ENCODE measurements at places on chromosomes 12 and 14. TPM values are rescaled to one million over a fixed set of nuclear protein-coding genes. Genes with fewer than 3 reads are reported as not detected.

MAP3K9 gene
- total RNA-seq, result 6.4 TPM

NYNRIN gene
- not detected for total RNA-seq

P2RX2 gene
- not detected for total RNA-seq

GRCh38 chr12:52909331-52909730 is 4.5 kb upstream of the KRT8 start:
- no peak for DNase-seq

DNA sequence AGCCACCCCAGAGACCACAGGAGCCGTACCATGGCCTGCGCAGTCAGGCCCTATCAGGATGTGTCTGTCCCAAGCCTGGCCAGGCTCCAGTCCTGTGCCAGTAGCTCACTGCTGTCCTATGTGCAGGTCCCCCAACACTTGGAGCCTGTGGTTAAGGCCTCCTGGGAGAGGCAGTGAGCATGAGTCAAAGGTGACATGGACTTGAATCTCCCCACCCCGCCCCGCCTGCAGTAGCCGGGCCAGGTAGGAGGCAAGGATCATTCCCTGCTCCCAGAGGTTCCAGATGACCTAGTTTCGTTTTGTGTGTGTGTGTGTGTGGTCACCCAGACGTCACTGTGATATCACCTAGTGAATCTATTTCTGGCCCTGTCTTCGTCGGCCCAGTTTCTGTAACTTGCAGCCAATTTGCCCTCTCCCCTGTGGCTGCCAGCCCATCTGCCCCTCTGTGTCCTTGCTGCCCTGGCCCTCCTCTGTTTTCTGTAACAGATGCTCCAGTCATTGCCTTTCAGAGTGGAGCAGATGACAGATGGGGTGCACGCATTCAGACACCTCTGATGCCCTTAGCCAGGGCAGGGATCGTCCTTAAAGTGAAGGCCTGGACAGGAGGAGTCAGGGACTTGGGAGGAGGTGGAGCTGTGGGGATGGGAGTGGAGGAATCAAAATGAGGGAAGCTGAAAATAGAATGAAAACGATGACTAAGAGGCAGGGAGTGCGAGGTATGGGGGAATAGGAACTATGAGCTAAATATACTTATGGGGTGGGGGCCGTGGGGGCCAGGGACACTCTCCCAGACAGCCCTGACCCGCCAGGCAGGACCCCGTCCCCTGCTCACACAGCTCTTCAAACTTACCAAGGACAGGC is 37.4 kb downstream of the SLC6A12 start:
- no peak for DNase-seq

DNA sequence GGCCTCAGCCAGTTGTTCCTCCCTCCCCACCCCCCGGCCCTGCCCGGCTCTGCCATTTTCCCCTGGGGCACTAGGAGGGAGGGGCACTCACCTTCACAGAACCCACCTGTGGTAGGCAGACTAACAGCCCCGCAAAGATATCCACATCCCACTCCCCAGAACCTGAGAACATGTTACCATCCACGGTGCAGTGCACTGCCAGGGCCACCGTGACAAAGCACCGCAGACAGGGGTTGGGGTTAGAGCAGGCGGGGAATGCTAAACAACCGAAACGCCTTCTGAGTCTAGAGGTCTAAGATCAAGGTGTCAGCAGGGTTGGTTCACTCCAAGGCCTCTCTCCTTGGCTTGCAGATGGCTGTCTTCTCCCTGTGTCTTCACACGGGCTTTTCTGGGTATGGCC is 57.4 kb upstream of the NCOR2 start:
- DNase-seq, result no peak

KCNA5 gene
- not detected for total RNA-seq

DNA sequence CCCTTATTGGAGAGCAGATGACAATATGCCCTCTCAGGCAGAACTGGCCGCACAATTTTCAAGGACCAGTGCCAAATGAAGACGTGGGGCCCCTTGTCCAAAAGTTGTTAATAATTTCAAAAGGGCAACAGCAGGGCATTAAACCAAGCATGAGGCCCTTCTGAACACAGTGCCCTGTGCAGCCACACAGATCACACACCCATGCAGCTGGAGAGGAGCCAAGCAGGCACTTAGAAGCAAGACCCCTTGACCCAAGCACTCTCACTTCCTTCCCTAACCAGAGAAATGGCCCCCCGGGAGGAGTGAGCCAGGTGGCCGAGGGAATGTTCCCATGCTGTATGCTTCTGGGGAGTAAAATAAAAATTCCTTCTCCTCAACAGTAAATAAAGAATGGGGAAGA is 114.0 kb upstream of the TMPO start:
- DNase-seq, result peak; percentile 67

CBLN3 gene
- 6.7 TPM for total RNA-seq

DNA sequence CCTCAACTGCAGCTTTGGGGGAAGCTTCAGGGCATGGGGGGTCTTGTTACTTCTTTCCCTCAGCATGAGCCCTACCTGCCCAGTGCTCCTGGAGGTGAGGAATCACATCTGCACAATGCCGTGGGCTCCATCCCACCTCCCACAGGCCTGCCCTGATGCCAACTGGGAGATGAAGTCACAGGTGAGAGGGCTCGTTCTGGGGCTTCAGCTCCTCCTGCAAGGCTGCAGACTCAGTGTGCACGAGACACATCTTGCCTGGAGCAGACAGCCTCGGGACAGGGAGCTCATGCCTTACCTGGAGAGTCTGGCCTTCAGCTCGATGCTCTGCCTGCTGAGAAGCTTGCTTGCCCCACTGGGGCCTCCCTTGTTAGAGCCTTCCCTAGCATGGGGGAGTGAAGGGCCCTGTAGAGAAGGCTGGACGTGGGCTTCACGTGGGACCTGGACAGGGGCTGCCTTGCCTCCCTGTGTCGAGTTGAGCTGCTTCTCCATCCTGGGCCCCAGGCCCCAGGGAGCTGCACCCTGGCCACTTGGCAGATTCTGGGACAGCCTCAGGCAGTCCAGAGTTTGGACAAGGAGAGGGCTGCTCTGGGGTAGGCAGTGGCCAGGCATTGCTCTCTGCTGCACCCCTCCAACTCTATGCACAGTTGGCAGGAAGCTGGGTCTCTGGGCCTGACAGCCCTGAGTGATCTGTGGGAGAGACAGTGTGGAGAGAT is 171.4 kb downstream of the KIF26A start:
- no peak for DNase-seq

GRCh38 chr12:109531411-109531810 is 41.9 kb downstream of the MMAB start:
- no peak for DNase-seq

- no peak for DNase-seq
These were observed 223.7 kb downstream of the CACNA1C start for GRCh38 chr12:2276288-2277033.

DNA sequence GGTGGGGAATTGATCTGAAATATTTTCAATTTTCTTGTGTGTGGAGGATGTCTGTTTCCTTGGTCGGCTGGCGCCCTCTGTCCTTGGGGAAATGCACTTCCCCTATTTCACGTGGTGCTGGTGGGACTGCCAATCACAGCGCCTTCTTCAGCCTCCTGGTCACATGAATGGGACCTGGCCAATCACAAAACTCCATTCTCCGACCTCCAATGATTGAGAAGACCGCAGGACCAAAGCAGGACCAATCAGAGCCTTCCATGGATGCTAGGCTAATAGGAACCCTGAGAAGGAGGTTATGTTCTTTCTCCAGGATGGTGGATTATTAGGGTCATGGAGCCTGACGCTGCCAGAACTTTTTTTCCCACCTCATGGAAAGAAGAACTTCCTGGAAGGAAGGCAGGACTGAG is 188.7 kb downstream of the TTC8 start:
- DNase-seq, result peak; percentile 18

NANOG gene
- not detected for total RNA-seq

DLGAP5 gene
- 94.4 TPM for total RNA-seq

DNA sequence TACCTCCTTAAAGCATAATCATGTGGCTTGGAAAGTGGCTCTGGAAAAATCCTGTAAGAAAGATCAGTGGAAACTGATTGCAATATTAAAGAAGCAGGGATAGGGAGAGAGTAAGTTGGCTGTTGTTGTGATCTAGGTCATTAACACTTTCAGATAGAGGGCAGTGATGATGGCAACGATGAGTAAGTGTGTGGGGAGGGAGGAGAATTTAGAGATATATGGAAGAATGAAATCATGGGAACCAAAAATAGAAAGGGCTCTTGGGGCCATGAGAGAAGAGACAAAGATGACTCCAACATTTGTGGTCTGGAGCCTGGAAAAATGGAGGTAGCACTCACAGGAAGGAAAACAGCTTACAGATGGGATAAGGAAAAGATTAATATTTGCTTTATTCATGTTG is 23.3 kb downstream of the SNRPF start:
- DNase-seq, result no peak

GRCh38 chr14:35385042-35385839 is 19.3 kb downstream of the NFKBIA start:
- DNase-seq, result no peak

KRT71 gene
- not detected for total RNA-seq

USP44 gene
- 4.2 TPM for total RNA-seq

HOXC4 gene
- total RNA-seq, result 20.1 TPM

EXD2 gene
- 7.2 TPM for total RNA-seq

GRCh38 chr12:29157486-29157946 is 8.4 kb downstream of the FAR2 start:
- DNase-seq, result no peak

AKAP6 gene
- total RNA-seq, result 0.72 TPM

DNA sequence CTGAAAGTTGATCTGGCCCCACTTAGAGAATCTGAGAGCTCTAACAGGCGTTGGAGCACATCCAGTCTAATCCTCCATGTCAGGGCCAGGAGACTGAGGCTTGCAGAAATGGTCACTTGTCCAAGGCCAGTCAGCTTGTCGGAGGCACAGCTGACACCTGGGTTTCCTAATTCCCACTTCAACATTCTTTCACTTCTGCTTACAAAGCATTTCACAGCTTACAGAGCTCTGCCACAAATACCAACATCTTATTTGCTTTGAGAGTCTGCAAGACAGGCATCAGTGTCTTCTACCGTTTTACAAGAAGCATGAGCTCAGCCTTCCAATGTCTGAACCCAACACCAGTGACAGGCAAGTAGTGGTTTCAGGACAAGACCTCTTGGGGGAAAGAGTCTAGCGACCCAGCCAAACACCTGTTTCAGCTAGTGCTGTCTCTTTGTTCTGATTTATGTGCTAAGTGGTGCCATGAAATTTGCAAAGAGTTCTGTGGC is 31.8 kb downstream of the ISCA2 start:
- DNase-seq, result peak; percentile 65

GRCh38 chr12:54338698-54339296 is 13.9 kb downstream of the COPZ1 start:
- DNase-seq, result no peak

- DNase-seq, result no peak
These were observed 67.2 kb upstream of the FOXN3 start for GRCh38 chr14:89484051-89484844.

GNB3 gene
- 20.4 TPM for total RNA-seq

All from OCI-LY7 (cell line).